ENCODE measurements at places on chromosomes 5 and 9. TPM values are rescaled to one million over a fixed set of nuclear protein-coding genes. Genes with fewer than 3 reads are reported as not detected.

GRCh38 chr9:98540476-98540875, 168.3 kb downstream of the GABBR2 start:
- no peak for DNase-seq

- no peak for DNase-seq
Measured at GRCh38 chr5:73922224-73922623, 296.2 kb downstream of the ARHGEF28 start.

- no peak for DNase-seq
Measured at GRCh38 chr9:71767163-71767775, 1.0 kb downstream of the CEMIP2 start.

- DNase-seq, result no peak
Measured at GRCh38 chr9:1997646-1998045, 17.5 kb upstream of the SMARCA2 start.

- no peak for DNase-seq
Measured at GRCh38 chr5:61809651-61810050, 477.6 kb downstream of the ZSWIM6 start.

- DNase-seq, result no peak
Measured at GRCh38 chr5:79507251-79508205, 6.4 kb downstream of the HOMER1 start.

- peak; percentile 42 for DNase-seq
Measured at GRCh38 chr9:122819791-122820489, 8.4 kb downstream of the PDCL start.

DNA sequence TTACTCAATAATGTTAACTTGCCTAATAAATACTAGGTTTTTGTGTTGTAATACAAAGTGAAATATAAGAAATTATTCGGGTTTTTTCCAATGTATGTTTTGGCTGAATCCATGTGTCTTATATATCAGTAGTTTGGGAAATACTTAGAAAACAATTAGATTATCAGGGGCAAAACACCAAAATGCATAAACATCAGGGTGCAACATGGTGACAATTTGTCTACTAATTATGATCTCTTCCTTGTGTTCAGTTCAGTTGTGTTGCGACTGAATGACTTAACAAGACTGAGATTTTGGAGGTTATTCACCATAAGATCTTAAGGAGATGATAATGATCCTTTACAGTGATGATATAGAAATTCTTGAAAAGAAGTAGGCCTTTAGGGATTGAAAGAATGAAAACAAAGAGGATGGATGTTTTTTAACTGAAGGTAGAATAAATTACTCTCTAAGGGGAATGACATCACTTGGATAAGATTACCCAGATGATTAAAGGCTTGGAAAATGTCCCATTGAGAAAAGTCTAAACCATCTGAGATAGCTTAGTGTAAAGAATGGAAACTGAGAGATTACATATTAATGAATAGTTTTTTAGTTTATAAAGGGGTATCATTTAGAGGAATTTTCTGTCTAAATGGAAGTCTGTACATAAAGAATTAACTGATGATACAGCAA, 415.8 kb downstream of the SPATA31D1 start:
- no peak for DNase-seq

DNA sequence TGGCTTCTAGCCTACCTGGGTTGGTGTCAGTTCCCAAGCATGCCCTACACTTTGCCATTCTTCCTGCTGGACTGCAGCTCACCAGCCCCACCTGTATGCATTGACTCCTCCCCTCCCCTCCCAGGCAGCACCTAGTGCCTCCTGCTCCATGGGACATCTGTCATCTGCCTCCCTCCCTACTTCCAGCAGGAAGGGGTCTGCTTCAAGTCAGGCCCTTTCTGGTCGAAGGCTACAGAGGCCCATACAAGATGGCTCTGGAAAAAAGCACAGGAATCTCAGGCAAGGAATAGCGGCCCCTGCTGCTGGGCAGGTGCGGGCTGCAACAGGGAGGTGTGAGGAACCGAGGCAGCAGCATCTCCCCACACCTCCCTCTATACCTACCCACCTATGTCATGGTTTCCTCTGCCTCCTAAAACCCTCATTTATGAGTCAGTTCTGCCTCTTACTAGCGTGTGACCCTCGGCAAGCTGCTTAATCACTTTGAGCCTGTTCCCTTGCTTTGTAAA, 19.7 kb downstream of the WWC1 start:
- DNase-seq, result no peak

- peak; percentile 29 for DNase-seq
Measured at GRCh38 chr9:32524892-32525708, 896 bp downstream of the RIGI start.

DNA sequence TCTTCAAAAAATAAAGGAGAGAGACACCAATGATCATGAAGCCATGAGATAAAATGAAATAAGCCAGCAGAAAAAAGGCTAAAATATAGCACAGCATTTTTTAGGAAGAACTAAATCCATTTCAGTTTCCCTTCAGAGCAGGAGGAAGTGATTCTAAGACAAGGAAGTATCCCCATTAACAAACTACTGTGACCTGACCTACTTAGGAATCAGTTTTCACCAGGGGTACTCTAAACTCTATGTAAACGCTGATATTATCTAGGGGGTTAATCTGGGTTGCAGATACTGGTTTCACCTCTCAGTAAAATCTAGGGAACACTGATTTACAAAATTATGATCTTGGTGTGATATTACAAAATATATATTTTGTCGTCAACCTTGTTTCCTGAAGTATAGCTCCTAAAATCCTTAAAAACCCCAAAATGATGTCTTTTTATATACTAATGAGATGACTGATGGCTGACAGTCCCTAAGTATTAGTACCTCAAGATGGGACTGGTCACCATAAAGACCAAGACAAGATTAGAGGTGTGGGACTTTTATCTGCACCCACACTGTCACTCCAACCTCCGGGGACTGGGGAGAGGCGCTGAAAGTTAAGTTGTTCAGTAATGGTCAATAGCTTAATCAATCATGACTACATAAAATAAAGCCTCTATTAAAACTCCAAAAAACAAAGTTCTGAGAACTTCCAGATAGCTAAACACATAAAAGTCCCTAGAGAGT, 2.9 kb upstream of the FNBP1 start:
- DNase-seq, result no peak

GRCh38 chr5:39260095-39260494, 40.7 kb upstream of the FYB1 start:
- no peak for DNase-seq

- DNase-seq, result no peak
Measured at GRCh38 chr9:93265301-93265971, 81.5 kb downstream of the WNK2 start.

GRCh38 chr9:109012009-109012875, 1.1 kb downstream of the CTNNAL1 start:
- DNase-seq, result peak; percentile 93

DNA sequence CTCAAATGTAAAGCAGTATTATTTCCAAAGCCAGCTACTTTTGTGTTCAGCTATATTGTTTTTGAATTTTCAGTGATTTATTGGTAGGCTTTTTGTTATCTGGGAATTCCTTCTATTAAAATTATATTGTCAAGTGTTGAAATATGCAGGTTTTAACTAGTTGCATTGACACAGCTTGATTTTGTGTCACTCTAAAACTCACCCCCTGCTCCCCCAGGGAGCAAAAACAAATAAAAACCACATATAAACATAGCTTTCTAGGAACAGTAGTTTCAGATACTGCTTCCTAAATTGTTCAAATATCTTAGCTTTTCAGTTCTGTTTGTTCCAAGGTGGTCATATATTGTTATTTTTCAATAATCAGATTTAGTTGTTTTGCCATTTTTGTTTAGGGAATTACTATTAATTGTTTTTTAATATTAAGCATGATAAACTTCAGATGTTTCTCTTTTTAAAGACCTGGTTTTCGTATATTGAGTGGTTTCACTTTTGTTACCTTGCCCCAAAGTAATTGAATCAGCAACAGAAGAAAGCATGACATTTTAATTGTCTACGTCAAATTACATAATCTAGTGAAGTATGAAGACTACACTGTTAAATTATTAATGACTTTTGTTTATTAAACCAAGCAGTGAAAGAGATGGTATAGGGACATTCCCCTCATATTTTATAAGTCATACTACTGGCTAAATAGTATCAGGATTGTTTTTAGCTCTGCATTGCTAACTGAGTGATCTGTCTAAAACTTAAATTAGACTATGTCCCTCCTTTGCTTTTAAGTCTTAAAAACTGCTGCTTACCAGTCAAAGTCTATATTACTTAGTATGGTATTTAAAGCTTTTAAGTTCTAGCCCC, 43.4 kb downstream of the ERBIN start:
- DNase-seq, result peak; percentile 28

DNA sequence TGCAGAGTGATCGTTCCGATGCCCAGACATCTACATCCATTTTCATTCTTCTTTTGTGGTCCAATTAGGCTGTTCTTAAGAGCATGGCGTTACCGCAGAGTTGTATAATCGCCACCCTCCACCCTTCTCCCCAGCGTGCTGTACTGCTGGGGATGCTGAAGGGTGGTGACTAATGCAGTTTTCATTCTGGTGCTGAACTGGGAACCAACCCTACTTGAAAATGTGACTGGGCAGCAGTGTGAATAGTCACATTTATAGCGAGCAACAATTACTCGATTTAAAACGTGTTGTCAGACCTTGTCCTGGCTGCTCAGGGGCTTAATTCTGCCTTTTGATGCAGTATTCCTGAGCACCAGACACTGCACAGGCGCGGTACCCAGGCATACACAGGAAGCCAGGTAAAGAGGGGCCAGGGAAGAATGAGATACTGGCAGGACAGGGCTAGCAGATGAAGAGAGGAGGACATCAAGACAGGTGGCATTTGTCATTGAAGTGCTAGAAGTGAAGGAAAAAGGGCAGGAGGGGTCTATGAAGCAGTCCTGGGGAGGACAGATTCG, 719 bp upstream of the ISCA1 start:
- peak; percentile 86 for DNase-seq

- peak; percentile 70 for DNase-seq
Measured at GRCh38 chr9:111038331-111039230, at the start of gene LPAR1. Gene LPAR1 (minus strand): TSS chr9:111038470. CDS start chr9:110972117, 66,353 bp downstream.

GRCh38 chr5:949815-950560, 57.3 kb downstream of the TRIP13 start:
- DNase-seq, result no peak

GRCh38 chr9:123349033-123349432, 7.0 kb upstream of the CRB2 start:
- no peak for DNase-seq

DNA sequence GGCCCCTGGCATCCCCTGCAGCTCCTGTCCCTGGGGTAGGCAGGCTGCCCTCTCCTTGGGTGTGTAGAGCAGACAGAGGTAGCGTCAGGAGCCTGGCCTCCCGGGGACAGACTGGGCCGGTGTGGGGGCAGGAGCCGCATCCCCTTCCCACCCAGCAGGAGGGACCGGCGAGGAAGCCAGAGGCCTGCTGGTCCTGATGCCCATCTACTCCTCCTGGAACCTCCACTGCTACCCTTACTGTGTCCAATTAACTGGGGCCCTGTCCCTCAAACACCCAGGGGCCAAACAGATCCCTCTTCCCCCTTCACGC, 15.6 kb downstream of the RALGDS start:
- DNase-seq, result no peak

GRCh38 chr9:74856989-74857388, 30.7 kb downstream of the TRPM6 start:
- no peak for DNase-seq

DNA sequence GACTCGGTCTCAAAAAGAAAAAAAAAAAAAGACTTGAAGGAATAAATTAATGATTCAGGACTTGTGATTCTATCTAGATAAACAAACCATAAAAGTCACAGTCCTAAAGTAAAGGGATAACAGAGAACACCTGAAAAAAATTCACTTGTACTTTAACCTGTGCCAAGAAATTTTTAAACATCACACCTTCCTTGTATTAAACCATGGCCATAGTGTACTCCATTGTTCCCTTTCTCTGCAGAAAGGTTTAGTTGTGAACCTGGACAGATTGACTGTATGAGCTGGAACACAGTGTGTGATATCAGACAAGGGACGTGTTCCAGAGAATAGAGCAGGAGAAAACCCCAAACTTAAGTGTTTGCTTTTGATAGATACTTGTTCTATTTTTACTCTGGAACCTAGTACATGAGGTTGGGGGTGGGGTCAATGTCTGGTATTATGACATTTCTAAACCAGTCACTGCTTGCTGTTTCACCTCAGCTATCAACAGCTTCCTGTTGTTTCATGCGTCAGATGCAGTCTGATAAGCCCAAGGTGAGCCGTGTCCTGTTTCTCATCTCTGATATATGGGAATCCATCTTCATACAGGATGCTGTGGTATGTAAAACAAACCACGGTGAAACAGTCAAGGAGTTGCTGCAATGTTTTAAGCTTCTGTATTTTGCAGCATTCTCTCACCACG, 62.5 kb upstream of the ITGA1 start:
- peak; percentile 56 for DNase-seq

DNA sequence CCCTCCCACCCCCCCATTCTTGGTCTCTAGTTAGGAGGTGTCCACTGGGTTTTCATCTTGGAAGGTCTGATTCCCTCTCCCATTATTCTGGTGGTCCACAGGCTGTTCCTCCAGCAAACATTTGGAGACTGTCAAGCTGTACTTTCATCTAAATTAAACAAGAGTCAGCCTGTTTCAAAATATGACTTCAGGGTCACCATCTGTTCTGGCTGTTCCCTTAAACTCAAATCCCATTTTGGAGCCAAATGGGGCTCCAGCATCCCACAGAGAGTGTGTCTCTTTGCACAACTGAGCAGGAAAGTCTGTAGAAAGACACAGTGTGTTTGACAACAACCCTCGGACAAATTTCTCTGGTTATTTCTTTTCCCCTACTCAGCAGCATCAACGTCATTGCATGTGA, 20.5 kb downstream of the COL15A1 start:
- peak; percentile 48 for DNase-seq

Gene C9
- not detected for total RNA-seq

Gene PCSK1
- under 0.01 TPM for total RNA-seq

Gene KYAT1
- total RNA-seq, result 6.8 TPM

Gene BHMT2
- 34.5 TPM for total RNA-seq

Gene GFRA3
- total RNA-seq, result not detected

Gene PCDHGA1
- 0.86 TPM for total RNA-seq

Gene SLC34A3
- total RNA-seq, result under 0.01 TPM

Gene ABCA2
- 15.5 TPM for total RNA-seq

Gene CDKN2B-AS1
- total RNA-seq, result 9.5 TPM

Gene IL3
- not detected for total RNA-seq

Gene NPR3
- total RNA-seq, result 2.9 TPM

Gene MARCOL
- not detected for total RNA-seq

Gene KIAA1191
- 65.4 TPM for total RNA-seq

Gene SCGB3A2
- not detected for total RNA-seq

Gene LCN1
- total RNA-seq, result not detected

Gene ADAM19
- total RNA-seq, result 89.8 TPM

Gene CAVIN4
- 1.3 TPM for total RNA-seq

Gene OR1J2
- 0.32 TPM for total RNA-seq

Gene OR2V1
- not detected for total RNA-seq

Gene RANBP3L
- 1.3 TPM for total RNA-seq

All from fibroblast of villous mesenchyme (primary cell).